Psoas muscle (tissue), 8 donors: ENCODE measurements at places on chromosomes 13 and 19.

- no peak for DNase-seq
These were observed 392 bp upstream of the ARHGAP33 start for GRCh38 chr19:35775046-35775297.

GRCh38 chr13:30832377-30832776 lies 73.7 kb upstream of the MEDAG start:
- DNase-seq = no peak

- DNase-seq = no peak
These were observed 539.7 kb downstream of the RFC3 start for GRCh38 chr13:34357435-34358232.

DNA sequence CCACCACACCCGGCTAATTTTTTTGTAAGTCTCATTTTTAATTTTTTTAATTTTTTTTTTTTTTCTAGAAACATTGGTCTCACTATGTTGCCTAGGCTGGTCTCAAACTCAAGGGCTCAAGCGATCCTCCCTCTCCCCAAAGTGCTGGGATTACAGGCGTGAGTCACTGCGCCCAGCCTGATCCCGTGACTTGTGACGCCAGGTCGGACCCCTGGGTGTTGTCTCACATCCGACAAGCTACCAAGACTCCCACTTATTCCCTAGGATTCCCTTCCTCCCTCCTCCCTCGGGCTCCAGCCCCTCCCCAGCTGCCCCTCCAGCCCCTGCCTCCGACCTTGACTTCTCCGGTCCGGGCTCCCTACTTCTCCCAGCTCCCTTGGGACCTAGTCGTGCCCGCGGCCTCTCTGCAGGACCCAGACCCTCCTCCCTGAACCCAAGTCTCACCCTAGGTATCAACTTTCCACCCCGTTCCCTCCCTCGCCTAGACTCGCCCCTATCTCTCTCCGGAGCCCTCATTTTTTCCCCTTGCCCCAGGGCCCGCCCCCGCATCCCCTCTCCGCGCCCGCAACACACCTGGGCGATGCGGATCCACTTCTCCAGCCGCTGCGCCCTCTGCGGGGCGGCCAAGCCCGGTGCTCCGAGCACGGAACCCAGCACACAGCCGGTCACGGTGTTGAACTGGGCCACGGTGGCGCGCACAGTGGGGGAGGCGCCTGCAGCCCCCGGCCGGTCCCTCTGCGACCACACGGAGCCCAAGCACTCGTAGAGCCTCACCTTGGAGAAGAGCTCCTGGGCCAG lies 13.1 kb downstream of the RGL3 start:
- no peak for DNase-seq

- no peak for DNase-seq
These were observed 142.2 kb downstream of the SIPA1L3 start for GRCh38 chr19:38049105-38049649.

DNA sequence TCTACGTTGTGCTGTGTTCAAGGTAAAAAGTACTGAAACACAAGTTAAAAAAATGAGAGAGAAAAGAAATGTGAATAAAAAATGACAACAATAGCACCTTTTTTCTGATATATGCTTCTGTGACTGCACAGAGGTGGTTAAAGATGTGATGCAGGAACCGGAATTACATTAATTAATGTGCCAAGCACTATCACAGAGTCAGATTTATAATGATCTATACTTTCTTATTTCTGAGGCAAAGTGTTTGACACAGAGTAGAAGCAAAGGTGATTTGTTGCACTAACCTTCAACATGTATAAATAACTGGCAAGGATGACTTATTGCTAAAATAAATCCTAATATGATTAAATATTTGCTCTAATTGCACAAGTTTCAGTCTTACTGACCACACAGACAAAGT lies 654.6 kb upstream of the SLITRK1 start:
- no peak for DNase-seq
